Brain (organoid and tissue), 16 donors: ENCODE measurements at places on chromosomes 2 and 18.

- no peak for DNase-seq
These were observed 92.7 kb upstream of the WDSUB1 start for GRCh38 chr2:159379181-159379580.

DNA sequence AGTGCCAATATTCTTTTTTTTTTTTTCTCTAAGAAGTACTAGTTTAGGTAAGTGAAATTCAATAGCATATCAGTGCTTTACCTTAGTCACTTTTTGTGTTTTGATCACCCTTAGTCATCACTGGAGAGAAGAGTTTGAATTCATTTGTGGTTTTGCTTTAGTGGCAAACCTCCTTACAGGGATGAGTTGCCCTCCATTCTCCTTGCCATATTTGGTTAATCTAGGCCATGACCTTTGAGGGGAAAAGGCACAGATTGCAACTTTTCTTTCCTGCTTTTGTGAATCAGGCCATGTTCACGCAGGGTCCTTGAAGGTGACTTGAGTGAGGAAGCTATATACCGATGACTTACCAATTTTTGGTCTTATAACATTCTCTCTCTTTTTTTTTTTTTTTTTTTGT, 34.4 kb downstream of the PLEKHA3 start:
- DNase-seq = no peak

DNA sequence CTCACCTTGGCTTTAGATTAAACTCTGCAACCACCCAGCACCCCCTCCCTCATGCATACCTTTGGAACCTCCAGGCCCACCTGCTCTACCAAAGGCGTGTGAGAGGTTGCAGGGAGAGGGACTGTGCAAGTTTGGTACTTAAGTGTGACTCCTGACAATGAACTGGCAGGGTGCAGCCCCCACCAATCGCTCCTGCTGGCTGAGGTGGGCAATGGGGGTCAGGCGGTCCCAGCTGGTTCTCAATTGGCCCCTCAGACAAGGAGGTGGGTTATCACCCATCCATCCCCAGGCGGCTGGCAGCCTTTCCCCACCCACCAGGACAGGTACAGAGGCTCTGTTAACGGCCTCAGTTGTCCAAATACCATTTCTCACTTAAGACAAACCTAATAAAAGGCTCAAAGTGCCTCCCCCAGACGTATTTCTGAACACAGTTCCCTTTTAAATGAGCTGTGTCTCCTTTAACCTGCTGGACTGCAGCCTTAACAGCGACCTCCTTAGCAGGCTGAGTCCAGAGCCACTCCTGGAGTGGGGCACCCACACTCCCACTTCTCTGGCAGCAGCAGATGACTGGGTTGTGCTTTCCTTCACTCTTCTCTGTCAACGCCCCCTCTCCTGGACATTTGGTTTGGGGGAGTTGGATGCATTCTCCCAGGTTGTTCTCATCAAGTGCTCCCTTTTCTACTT, 169.2 kb upstream of the SMAD2 start:
- DNase-seq = no peak

GRCh38 chr2:12964904-12965539, 248.3 kb downstream of the TRIB2 start:
- no peak for DNase-seq

DNA sequence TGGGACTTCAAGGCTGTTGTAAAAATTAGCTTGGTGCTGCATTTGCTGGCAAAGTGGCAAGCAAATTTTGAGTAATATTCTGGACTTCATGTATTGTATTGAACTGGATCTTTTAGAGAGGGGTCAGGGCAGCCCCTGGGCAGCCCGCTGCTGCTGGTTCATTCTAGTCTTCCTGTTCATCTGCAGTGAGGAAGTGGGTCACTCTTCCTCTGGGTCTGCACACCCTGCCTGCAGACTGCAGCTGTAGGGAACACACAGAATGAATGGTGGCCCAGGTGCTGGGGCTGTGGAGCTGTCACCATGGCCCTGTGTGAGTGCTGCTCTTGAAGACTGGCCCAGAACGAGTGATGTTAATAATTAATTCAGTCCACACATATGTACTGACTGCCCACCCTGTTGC, 9.4 kb downstream of the SH3RF3 start:
- DNase-seq = no peak

DNA sequence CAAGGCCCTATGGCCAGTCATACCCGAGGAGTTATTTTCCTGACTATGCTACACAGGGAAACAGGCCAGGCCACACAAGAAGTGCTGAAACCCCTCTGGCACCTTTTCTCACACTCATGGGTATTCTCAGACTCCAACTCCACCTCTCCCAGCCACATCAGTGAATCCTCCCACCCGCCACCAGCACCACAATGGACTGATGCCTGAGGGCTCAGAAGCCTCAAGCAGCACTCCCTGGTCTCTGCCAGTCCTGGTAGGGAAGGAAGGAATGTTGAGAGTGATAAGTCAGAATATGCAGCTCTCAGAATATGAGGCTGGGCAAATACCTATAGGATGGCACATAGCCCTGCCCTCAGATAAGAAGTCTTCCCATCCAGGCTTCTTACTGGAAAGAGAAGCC, 391.1 kb downstream of the ALK start:
- DNase-seq = no peak

DNA sequence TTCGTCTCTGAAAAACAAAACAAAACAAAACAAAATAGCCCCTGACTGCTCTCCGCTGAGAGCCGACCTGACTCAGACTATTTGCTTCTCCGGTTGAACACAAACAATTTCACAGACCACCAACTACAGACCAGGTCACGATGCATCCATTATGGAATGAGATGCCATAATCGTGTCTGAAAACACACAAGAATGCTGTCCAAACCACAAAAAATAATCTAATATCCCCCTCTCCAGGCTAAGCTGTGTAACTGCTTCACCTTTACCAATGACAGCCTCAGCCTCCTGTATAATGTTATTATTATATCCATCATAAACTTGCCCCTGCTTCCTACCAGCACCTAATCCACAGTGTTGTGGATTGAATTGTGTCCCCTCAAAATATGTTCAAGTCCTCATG, 114.7 kb downstream of the DNAH6 start:
- peak; percentile 37 for DNase-seq

DNA sequence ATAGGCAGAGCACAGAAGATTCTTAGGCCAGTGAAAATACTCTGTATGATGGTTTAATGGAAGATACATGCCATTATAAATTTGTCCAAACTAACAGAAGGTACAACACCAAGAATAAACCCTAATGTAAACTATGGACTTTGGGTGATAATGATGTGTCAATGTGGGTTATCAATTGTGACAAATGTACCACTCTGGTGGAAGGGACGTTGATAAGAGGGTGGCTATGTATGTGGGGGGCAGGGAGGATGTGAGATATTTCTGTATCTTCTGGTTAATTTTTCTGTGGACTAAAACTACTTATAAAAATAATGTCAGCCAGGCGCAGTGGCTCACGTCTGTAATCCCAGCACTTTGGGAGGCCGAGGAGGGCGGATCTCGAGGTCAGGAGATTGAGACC, 86.2 kb downstream of the HNRNPLL start:
- DNase-seq = no peak

DNA sequence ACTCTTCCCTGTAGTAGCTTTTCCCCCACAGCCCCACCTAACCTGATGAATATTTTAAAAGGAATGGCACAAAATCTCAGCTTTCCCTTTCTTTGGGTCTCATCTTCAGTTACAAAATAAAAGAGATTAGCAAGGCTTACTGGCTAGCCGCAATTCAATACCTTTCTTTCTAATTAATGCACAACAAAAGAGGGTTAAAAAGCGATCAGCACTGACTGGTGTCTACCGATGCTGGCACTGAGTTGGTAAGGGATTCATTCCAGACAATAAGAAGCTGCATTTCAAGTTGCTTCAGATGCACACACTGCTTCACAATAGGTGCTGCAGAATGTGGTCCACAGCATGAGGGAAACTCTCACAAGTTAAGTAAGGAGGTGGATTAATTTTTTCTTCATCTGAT, 41.9 kb downstream of the HDHD2 start:
- DNase-seq = peak; percentile 39

GRCh38 chr2:165618806-165619205, 149.3 kb downstream of the CSRNP3 start:
- no peak for DNase-seq

DNA sequence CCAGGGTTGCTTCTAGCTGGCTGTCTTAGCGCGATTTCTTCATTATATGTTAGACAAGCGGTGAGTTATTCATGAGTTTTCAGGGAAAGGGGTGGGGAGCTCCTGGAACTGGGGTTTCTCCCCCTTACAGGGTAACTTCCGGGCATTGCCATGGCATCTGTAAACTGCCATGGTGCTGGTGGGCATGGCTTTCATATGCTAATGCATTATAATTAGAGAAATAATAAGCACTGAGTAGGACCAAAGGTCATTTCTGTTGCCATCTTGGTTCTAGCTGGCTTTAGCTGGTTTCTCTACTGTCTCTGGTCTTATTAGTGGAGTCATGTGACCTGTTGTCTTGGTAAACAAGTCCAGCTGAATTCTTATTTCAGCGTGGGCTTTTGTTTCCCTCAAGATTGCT, 5.5 kb upstream of the SNTG2 start:
- DNase-seq = no peak

DNA sequence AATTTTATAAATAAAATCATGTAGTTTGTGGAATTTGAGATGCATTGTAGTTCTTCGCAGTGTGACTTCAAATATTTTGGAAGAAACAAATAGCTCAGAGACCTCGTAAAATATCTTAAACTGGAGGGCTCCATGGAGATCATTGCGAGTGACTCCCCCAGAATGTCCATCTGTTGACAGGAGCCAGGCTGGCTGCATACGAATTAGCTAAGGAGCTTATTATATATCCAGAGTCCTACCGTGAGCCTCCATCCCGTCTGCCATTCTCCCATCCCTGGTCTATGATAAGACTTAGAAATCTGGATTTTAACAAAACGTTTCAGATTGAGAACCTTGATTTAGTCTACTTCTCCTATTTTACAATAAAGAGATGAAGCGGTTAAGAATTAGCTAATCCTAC, 80.2 kb downstream of the MSH2 start:
- no peak for DNase-seq

DNA sequence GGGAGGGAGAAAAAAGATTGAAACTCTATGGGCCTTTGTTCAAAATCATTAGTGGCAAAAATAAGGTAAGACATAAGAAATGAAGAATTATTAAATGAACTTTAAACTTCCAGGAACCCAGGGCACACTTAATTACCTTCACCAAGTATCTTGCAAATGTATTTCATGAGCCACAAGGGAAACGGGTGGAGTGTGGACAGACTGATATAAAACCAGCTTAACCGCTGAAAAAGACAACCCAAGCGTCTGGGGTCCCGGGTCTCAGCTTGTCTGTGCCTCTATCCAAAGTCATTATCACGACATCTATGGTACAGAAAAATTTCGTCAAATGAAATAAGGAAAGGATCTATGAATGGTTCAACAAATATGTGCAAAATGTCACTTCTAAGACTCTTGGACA, 13.9 kb upstream of the MBOAT2 start:
- no peak for DNase-seq

- no peak for DNase-seq
These were observed 293.4 kb upstream of the CHST9 start for GRCh38 chr18:27478459-27478858.

- no peak for DNase-seq
These were observed 239.1 kb downstream of the FAM210A start for GRCh38 chr18:13487237-13487636.

DNA sequence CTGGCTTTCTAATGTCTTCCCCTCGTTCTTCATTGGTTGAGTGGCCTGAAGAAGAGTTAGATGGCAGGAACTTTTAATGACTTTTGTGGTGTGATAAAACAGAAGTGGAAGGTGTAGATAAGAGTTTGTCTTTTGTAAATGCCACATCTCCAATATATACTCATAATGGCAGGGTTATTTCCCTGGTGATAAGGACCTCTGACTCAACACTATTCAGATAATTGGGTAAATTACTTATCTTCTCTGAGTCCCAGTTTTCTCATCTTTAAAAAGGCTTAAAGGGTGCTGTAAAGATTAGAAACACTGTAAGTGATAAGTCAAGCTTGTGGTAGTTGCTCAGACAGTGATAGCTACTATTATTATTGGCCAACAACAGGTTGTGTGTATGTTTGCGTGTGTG, 9.5 kb downstream of the KLHL14 start:
- DNase-seq = no peak

DNA sequence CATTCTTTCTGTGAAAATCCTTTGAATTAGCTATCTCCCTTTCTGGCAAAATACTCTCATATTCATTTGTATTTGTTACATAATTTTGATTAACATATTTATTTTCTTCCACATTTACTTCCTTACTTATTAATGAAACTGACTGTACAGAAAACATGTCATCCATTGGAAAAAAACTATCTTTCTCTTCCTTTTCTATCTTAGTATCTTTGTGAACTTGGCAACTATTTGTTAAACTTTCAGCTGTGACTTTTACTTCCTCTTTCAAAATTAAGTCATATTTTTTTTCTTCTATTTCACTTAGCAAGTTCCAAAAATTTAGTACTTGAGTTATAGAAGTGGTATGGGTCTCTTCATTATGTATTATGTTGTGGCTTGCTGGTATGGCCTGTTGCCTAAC, 2.6 kb downstream of the RAD51AP2 start:
- DNase-seq = no peak

- no peak for DNase-seq
These were observed 7.7 kb downstream of the DTYMK start for GRCh38 chr2:241678784-241679540.

DNA sequence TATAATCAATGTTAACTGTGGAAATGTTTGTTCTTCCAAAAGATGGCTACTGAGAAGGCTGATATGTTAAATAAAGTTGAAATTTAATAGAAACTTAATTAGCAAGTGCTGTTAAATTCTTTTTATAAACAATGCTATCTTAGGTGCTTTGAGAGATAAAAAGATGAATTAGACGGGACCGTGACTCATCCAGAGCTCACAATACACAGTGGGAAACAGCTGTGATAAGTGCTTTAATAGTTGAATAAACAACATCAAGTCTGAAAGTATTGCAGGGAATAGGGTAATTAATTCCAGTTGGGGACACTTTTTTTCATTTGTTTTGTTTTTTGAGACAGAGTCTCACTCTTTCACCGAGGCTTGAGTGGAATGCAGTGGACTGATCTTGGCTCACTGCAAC, 85.5 kb upstream of the DTNA start:
- no peak for DNase-seq

GRCh38 chr2:221724631-221725203, 152.6 kb upstream of the EPHA4 start:
- DNase-seq = no peak

GRCh38 chr18:79787865-79788733, 9.6 kb upstream of the KCNG2 start:
- DNase-seq = peak; percentile 62

- no peak for DNase-seq
These were observed 1.0 kb upstream of the MOGAT1 start for GRCh38 chr2:222670191-222671038.
